GM04504 (cell line): ENCODE measurements at places on chromosomes 1 and 21.
A peak's percentile ranks its signal among the peaks of the same experiment; 100 is the strongest.

- DNase-seq, result no peak
Measured at GRCh38 chr1:72650843-72651435, 368.6 kb upstream of the NEGR1 start.

GRCh38 chr1:66217021-66217420 is 316.9 kb upstream of the SGIP1 start:
- DNase-seq, result peak; percentile 87

- DNase-seq, result no peak
Measured at GRCh38 chr21:23131177-23131576, 2133.0 kb downstream of the NCAM2 start.

GRCh38 chr1:204112876-204113730 is 38.7 kb downstream of the ETNK2 start:
- no peak for DNase-seq

- DNase-seq, result no peak
Measured at GRCh38 chr1:44860331-44860730, 17.3 kb upstream of the PTCH2 start.

DNA sequence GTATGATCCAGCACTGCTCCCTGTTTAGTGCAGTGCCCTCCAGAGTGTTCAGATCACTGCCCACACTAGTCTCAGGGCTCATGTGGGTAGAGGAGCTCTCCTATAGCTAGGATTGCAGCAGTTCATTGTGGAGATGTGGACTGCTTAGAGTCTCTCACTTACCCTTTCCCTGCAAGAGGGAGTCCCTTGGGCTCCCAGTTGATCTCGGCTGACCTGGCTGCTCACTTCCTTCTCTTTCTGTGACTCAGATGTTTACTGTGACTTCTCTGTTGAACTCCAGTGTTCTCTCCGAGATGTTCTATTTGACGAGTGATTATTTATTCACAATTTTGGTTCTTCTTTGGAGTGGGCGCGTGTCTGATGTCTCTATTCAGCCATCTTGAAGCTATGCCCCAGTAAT is 141.9 kb downstream of the PTBP2 start:
- DNase-seq, result no peak

- DNase-seq, result no peak
Measured at GRCh38 chr21:15436031-15436430, 293.8 kb upstream of the USP25 start.

DNA sequence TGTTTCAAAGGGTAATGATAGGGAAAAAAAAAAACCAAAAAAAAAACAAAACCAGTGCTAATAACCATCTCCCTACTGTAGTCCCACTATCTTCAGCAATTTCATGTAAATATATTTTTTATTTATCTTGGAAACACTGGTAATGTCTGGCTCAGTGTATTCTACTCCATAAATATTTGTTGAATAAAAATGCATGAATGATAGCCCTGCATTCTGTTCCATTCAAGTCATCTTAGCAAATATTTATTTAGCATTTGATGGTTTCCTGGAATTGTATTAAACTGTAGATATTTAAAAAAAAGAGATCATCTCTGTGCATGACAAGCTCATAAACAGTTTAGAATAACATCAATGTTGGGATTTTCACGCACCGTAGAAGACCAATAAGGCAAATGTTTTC is 24.2 kb downstream of the IL23R start:
- DNase-seq, result no peak

DNA sequence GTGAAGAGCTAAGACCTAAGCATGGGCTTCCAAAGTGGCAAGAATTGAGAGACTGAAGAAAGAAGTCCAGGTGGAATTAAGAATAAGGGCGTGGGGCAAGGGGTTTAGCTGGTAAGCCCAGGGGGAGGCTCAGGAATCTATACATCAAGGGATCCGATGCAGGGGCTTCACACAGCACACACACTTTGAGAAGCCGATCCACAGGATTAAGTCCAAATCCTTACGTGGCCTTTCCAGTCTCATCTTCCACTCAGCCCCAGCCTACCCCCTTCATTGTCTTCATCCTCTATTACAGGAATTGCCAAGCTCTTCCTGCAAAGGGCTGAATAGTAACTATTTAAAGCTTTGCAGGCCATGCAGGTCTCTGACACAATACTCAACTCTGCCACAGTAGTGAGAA is 101.3 kb downstream of the TGFBR3 start:
- DNase-seq, result no peak

DNA sequence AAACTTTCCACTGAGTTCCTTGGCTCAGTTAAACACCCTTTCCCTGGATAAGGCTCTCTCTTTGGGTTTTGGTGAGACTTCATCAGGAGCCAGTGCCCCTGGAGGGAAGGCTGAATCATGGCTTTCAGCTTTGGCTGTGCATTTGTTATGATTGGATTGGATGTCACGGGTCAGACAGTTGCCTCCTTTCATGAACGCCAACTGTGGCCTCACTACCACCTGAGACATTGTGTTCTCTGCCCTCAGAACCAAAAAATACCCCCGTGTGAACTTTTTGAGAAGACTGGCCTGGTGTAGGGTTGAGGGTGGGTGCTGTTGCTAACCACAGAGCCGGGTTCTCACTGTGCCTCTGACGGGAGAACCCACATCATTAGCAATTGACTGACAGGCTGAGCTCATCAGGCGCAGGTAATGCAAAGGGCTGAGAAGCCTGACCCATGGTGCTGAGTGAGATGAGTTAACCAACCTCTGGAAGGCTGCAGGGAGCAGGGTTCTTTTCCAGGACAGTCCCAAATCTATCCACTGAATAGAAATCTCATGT is 65.6 kb downstream of the HHAT start:
- no peak for DNase-seq

- DNase-seq, result peak; percentile 23
Measured at GRCh38 chr1:3402258-3403010, 52.0 kb upstream of the ARHGEF16 start.

- no peak for DNase-seq
Measured at GRCh38 chr1:49051647-49052046, 275.0 kb upstream of the BEND5 start.

GRCh38 chr1:160069460-160070231 is at the start of gene KCNJ10:
TSS of gene KCNJ10 (minus strand) at chr1:160070160. CDS start at chr1:160042532, 27,628 bp downstream.
- no peak for DNase-seq

GRCh38 chr1:197797010-197797409 is 21.7 kb upstream of the DENND1B start:
- DNase-seq, result no peak

DNA sequence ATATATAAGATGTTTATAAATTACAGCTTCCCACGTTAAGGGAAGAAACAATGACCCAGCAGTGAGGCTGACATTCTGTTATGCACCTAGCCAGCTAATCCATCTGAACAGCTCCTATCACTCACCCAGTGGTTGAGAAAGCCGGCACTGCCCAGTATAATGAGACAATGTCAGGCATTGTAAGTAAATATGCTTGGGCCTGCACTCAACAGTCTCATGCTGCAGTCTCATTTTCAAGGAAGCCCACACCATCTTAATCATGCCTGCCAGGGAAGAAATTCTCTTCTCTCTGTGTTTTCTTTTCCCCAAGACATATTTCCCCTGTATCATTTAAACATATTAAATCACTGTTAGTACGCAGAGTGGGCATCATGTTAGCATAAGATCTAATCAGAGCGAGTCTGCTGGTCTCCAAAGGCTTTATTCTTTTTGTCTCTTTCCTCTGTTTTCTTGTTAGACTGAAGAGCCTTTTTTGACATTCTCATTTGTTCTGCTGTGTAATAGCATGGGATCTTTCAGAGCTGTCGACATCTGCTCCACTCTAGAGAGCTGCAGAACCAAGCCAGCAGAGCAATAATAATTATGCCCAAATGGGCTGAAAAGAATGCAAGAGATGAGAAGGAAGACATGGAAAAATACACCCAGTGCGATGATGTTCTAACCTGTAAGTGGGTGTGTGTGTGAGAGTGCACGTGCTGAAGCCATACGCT is 67.6 kb upstream of the SLC22A15 start:
- DNase-seq, result no peak

DNA sequence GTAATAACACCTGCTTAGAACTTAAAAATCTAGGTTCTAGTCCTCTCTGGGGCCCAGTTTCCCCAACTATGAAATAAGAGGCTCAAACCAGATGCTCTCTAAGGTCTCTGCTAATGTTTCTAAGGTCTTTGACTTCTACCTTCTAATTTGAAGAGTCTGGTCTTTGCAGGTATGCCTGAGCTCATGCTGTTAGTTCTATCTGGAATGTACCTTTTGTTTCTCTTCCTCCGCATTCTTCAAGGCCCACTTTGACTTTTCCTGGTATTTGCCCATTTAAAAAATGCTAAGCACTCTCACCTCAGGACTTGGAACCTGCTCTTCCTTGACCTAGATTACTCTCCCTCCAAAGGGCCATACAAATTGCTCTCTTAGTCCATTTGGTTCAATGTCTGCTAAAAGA is 13.5 kb downstream of the SLC35D1 start:
- no peak for DNase-seq

GRCh38 chr1:175287377-175287776 is 94.8 kb upstream of the KIAA0040 start:
- DNase-seq, result no peak

DNA sequence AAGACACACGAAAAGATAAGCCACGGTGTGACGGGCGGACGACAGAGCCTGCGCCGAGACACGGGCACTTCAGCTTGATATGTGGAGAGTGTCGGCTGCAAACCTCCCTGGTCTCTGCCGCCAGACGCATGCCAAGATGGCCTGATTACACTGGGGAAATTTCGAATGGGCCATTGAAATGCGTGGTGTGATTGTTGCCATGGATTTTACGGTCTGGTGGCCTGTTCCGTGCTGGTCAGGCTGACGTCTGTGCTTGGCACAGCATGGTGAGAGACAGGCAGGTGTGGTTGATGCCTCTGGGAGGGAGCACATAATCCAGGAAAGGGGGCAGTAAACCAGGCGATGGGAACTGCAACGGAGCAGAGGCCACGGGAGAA is 105.6 kb upstream of the TMPRSS2 start:
- DNase-seq, result no peak

DNA sequence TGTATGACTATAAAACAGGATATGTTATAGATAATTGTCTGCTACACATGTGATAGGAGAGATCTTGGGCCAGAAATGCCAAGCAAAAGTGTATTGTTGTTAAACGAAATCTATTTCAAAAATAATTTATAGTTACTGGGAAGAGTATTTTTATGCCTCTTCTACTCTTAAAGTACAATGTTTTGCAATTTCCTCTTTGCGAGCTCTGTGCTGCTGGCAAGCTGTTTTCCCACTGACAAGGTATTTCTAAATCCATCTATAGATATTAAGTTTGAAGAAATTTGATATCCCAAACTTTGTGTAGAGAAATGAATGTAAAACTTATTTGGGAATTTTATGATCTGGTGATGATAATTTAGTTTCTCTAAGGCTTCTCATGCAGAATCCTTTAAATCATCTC is 63.3 kb upstream of the PTGFR start:
- no peak for DNase-seq

GRCh38 chr1:23673086-23673813 is 18.4 kb upstream of the RPL11 start:
- DNase-seq, result peak; percentile 16

- no peak for DNase-seq
Measured at GRCh38 chr1:198246337-198246736, 89.5 kb downstream of the NEK7 start.

DNA sequence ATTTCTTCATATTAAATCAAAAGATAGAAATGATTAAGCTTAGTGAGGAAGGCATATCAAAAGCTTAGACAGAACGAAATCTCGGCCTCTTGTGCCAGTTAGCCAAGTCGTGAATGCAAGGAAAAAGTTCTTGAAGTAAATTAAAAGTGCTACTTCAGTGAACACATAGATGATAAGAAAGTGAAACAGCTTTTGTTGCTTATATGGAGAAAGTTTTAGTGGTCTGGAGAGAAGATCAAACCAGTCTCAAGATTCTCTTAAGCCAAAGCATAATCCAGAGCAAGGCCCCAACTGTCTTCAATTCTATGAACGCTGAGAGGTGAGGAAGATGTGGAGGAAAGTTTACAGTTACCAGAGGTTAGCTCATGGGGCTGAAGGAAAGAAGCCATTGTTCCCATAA is 88.4 kb downstream of the ADGRL2 start:
- DNase-seq, result no peak

- DNase-seq, result no peak
Measured at GRCh38 chr1:235025422-235025984, 103.1 kb downstream of the TOMM20 start.

DNA sequence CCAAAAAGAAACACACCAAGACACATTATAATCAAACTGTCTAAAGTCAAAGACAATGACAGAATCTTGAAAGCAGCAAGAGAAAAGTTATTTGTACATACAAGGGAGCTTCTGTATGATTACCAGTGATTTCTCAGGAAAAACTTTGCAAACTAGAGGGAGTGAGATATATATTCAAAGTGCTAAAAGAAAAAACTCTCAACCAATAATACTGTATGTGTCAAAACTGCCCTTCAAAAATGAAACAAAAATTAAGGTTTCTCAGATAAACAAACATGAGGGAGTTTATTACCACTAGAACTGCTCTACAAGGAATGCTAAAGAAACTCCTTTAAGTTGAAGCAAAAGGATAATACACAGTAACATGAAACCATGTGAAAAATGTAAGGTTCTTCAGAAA is 79.4 kb downstream of the LBR start:
- DNase-seq, result no peak

GRCh38 chr1:24769656-24770651 is 24.7 kb downstream of the CLIC4 start:
- DNase-seq, result peak; percentile 83

GRCh38 chr1:242691610-242691945 is 167.1 kb upstream of the PLD5 start:
- no peak for DNase-seq

DNA sequence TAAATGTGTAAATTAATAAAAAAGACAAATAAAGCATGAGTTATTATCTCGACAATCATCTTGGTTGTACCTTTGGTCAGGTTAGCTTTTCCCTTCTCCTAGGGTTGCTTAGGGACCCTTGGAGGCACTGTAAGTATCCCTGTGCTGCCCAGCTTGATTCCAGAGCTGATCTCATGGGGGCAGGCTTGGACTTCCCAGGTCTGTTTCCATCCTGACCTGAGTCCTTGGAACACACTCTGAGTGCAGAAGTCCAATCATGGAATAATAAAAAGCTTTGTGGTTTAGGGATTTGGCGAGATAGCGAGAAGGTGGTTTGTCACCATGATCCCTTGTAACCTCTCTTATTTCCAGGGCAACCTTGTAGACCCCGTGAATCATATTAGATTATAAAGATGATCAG is 18.7 kb upstream of the PAPPA2 start:
- DNase-seq, result no peak

DNA sequence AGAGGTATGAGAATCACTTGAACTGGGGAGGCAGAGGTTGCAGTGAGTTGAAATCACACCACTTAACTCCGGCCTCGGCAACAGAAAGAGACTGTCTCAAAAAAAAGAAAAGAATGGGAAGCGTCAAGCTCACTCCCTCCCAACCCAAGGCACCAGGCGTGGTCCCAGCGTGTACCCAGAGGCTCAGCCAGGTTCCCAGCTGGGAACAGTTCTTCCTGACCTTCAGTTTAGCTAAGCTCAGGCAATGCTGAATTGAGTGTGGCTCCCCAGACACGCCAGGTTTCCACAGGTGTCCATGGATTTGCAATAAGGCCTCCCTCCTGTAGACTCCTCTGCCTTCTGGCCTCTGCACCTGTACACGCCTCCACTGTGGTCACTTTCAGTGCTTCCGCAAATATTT is 140.7 kb upstream of the TMEM51 start:
- no peak for DNase-seq

- DNase-seq, result no peak
Measured at GRCh38 chr1:11573116-11573692, 81.0 kb downstream of the FBXO2 start.

GRCh38 chr1:17773591-17774326 is 18.6 kb downstream of the ACTL8 start:
- DNase-seq, result no peak
